ENCODE measurements at places on chromosomes 11 and 22. TPM values are rescaled to one million over a fixed set of nuclear protein-coding genes. Genes with fewer than 3 reads are reported as not detected.

- peak; percentile 77 for DNase-seq
These were observed 18.9 kb upstream of the YPEL1 start for GRCh38 chr22:21754523-21754922.

DNA sequence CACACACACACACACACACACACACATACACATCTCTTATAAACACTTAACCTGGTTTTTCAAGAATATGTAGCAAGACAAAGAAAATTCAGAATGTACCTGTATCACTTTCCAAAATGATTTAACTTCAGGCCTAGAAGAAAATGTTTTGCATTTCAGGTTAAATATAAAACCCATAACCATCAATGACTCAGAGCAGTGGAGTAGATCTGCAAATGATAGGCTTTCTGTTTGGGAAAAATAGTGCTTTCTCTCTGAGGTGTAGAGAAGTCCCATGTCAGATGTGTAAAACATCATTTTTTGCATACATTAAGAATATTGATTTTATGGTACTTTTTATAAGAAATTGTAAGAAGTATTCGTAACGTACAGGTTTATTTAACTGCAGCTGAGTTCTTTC is 116.9 kb downstream of the STK33 start:
- DNase-seq = no peak

DNA sequence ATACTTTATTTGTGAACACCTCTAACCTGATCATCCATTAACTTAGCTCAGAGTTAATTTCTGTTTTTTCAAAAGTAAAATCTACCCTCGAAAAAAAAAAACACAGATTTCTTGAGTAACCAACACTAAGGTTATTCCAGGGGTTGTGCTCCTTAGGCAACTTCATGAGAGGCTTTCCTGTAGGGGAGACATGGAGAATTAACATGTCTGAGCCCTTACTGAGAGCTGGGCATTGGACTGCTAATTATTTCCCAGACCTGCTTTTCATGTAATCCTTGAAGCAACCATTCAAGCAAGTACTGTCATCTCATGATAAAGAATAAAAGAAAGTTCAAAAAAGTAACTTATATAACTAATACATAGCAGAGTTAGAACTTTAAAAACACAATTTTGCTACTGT is 13.5 kb upstream of the UPB1 start:
- no peak for DNase-seq

DNA sequence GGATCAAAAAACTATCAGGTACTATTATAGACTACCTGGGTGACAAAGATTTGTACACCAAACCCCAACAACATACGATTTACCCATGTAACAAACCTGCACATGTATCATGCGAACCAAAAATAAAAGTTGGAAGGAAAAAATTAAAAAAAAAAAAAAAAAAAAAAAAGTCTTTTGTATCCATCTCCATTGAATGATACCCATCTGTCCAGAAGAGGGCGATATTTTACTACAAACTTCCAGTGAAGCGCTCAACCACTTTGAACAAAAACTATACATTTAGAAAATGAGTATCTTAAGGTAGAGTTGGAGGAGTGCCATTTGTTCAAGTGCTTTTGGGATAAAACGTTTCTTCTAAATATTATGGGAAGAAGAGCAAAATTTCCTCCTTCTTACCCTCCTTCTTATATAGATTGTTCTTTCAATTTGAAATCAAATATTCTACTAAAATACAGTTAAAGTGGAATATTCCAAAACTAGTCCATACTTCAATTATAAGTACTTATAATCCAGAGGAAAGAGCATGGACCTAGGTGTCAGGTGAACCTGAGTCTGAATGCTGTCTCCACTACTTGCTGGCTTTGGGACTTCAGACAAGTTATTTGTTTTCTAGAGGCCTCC is 23.3 kb downstream of the ARL14EP start:
- DNase-seq = peak; percentile 68

DNA sequence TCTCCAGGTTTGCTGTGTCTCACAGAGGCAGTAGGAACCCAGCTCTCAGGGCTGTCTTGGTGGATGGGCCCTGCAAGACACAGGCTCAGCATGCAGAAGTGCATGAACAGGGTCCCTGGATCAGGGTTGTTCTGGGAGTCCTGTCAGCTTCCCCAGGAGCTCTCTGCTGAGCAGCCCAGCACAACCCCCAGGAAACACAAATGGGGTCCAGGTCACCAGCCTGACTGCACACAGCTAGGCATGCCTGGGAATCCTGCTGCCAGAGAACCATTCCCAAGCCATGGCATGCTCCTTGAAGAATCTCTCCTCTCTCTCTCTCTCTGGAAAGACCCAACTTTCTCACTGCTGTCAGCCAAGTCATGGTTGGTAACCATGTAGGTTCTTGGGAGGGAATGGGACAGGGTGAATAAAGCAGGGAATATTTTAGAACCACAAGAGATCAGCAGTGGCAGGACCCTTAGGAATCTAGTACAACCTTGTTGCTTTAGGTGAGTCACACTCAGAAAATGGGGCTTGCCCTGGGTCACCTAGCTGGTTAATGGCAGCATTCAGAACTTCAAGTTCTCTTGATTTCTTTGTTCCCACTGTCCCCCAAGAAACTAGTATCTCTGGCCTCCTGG is 21.4 kb downstream of the TUB start:
- no peak for DNase-seq

DNA sequence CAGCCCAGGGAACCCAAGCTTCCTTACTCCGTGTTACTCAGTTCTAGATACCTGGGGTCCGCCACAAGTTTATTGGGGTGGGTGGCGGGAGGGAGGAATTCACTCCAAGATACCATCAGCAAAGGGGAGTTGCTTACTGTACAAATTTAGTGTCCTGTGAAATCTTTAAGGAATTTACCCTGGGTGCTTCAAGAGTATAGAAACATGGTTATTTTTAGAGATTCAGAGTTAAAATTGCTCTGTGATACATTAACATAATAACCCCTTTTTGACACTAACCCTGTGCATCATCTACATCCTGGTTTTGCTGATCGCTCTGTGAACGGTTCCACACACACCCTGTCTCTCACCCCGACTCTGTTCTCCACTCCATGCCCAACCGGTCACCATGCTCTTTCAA is 18.9 kb upstream of the LYVE1 start:
- no peak for DNase-seq

DNA sequence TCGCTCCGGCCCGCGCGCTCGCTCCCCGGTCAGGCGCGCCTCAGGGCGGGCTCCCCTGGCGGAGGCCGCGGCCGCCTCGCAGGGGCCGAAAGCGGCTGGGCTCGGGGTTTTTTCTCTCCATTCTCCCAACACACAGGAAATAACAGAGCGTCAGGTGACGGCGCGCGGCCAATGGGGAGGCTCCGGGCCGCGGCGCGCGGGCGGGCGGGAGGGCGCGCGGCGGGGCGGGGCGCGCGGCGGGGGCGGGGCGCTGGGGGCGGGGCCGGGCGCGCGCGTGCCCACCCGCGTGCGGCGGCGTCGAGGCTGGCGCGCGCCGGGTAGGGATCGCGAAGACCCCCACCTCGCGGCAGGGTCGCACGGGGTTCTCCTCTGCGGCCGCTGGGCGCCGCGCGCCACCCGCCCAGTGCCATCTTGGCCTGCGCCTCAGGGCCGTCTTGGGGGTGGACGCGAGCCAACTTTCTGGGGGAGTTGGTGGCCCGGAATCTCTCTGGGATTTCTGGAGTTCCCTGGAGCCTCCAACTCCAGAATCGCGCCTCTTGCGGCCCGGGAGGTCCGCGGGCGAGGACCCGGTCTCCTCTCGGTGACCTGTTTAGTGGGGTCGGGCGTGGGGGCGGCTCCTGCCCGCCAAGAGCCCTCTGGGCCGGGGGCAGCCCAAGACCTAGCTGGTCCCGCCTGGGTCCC is at the start of gene TCF20:
TSS of gene TCF20 (minus strand) at position 144 of the 681 bp plus-strand sequence. CDS start 55,348 bp downstream, outside the sequence.
- DNase-seq = peak; percentile 90

GRCh38 chr11:61828629-61829407 is 718 bp downstream of the FADS2 start:
- peak; percentile 60 for DNase-seq

DNA sequence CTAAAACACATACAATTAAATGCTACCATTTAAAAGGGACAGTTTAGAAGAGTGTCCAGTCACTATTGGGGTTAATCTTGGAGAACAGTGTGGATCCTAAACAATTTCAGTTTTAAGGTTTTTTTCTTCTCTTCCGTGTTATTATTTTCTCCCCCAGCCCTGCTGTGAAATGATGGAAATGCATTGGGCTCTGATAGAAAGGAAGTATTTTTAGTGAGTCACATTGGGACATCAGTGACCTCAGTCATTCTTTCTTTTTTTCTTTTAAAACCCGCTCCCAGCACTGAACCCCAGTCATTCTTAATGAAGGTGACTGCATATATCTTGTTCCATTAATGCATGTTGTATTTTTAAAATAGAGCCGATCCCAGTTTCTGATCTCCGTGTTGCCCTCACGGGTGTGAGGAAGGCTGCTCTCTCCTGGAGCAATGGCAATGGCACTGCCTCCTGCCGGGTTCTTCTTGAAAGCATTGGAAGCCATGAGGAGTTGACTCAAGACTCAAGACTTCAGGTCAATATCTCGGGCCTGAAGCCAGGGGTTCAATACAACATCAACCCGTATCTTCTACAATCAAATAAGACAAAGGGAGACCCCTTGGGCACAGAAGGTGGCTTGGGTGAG is 93.2 kb upstream of the OR4B1 start:
- DNase-seq = no peak

- DNase-seq = no peak
These were observed 35.9 kb downstream of the ZNF215 start for GRCh38 chr11:6962141-6962540.

- DNase-seq = peak; percentile 89
These were observed 82.1 kb downstream of the KCNQ1 start for GRCh38 chr11:2526808-2527381.

DNA sequence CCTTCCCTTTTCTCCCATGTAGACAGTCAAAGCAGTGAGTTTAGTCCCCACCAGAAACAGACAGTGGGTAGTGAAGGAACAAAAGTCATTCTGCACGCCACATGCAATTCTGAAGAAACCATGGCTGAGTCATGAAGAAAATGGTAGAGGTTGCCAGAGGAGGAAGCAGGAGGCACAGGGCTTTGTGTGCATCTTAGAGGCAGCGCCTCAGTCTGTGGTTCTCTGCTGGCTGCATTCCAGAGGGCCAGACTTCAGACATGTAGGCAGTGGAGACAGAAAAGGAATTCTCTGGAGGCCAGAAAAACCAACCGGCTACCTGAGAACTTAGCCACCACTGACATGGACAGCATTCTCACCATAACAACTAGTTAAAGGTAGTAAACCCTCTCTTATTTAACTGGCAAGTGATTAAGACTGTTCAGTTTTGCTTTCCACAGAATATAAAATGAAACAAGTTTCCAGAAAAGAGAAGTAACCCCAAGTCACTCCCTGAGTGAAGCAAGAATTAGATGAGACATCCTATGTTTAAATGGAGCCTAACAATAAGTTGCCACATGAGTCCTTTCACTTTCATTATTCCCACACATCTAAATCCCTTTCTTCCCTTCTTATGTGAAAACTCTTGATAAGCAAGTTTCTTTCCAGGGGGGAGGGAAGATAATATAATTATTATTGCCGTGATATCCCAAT is 556.1 kb downstream of the SOX6 start:
- no peak for DNase-seq

- no peak for DNase-seq
These were observed 215.3 kb upstream of the TBCEL start for GRCh38 chr11:120808616-120809050.

GRCh38 chr11:35106595-35106994 is 32.4 kb upstream of the CD44 start:
- DNase-seq = peak; percentile 72

GRCh38 chr11:134230339-134230738 is 5.9 kb downstream of the VPS26B start:
- DNase-seq = no peak

- peak; percentile 49 for DNase-seq
These were observed at the start of gene BSX for GRCh38 chr11:122981388-122982264. Gene BSX, minus strand, starts transcription at chr11:122981834. Its CDS starts 163 bp downstream, at chr11:122981671.

GRCh38 chr11:26909515-26909914 is 84.4 kb upstream of the FIBIN start:
- no peak for DNase-seq

- no peak for DNase-seq
These were observed 5.0 kb downstream of the NAGA start for GRCh38 chr22:42065438-42066125.

DNA sequence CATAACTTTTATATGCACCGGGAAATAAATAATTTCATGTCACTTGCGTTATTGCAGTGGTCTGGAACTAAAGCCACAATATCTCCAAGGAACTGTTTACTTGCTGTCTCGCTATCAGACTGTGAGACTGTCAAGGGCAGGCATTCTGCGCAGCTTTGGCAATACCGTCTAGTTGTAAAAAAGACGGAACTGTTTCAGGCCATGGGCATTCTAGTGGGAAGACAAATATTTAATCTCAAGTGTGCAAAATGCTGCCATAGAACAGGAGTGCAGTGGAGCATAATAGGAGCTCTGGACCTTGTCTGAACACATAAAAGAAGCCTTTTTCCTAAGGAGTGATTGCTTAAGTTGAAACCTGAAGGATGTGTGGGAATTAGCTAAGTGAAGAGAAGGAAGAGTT is 53.8 kb downstream of the PACS1 start:
- no peak for DNase-seq

GRCh38 chr11:131324921-131325570 is 45.4 kb upstream of the NTM start:
- no peak for DNase-seq

DNA sequence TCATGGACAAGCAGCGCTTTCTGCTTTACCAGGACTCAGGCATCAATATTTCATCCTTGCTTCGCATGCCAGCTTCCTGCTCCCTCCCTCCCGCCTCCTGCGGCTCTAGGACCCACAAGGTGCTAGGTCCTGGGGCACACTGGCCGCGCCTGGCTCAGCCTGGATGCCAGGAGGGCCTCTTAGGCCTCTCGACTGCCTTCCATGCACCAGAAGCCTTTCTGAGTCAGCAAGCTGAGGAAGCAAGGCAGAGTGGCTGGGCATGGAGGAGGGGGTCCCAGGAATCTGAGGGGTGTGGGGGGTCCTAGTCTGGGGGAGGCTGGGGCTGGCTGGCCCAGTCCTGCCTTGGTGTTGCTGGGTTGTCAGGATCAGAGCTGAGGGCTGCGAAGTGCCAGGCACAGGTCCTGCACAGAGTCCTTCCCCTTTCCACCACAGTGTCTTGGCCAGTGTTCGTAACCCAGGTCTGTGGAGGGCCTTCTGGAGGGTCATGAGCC is 61.0 kb upstream of the THY1 start:
- no peak for DNase-seq

GRCh38 chr11:38530226-38530625 is 1932.2 kb upstream of the RAG2 start:
- no peak for DNase-seq

RIC3 gene
- polyA plus RNA-seq = 72.4 TPM

OR10A2 gene
- polyA plus RNA-seq = not detected

SPECC1L gene
- polyA plus RNA-seq = 14.6 TPM

CD44 gene
- 261 TPM for polyA plus RNA-seq

ROM1 gene
- 1.3 TPM for polyA plus RNA-seq

OR56A1 gene
- polyA plus RNA-seq = not detected

SORL1 gene
- polyA plus RNA-seq = 21.0 TPM

PACSIN3 gene
- polyA plus RNA-seq = not detected

GLYATL2 gene
- not detected for polyA plus RNA-seq

Measured in B cell (primary cell).